ENCODE measurements at places on chromosomes 16 and 17. TPM values are rescaled to one million over a fixed set of nuclear protein-coding genes. Genes with fewer than 3 reads are reported as not detected.

DNA sequence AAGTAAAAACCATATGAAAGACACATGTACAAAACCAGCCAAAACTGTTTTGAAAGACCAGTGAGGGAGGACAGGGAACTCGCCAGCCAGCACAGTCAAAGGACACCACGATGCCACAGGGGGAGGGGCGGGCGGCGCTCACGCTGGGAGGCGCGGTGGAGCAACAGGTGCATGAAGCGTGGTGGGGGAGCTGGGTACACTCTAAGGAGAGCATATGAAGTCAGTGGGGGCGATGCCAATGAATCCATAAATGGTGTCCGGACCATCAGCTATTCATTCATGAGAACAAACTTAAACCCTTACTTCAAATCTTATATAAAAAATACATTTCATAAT, 101.0 kb upstream of the DNAH17 start:
- no peak overlapping the region for H3K4me3 ChIP-seq
- H3K4me1 ChIP-seq: no peaks in the 10 kb centered on the region
- H3K27ac ChIP-seq: no peak overlapping the region
- H3K27me3 ChIP-seq: no peaks in the 10 kb centered on the region
- DNase-seq: no peak
- peaks cover 89% of the 10 kb centered on the region for H3K36me3 ChIP-seq

DNA sequence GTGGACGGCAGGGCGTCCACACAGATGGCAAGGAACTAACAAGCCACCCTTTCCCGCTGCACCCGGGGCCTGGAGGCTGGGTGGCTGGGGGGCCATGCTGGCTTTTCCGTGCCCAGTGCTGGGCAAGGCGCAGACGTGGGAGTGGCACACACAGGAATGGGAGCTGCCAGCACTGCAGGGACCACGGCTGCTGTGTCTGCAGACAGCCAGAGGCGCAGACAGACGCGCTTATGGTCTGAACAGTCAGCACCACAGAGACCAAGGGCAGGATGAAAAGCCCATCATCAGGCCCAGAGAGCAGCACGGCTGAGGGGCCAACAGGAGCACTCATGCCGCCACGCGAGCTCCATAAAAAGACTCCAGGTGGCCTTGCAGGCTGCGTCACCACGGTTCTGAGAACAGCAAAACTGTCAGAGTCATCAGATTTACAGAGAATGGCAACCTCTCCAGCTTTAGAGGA, 24.0 kb downstream of the PDIA2 start:
- no peak overlapping the region for H3K4me3 ChIP-seq
- H3K27me3 ChIP-seq: no peaks in the 10 kb centered on the region
- no peak for DNase-seq
- H3K4me1 ChIP-seq: no peaks in the 10 kb centered on the region
- H3K36me3 ChIP-seq: peaks cover 77% of the 10 kb centered on the region

SLC6A2 gene
- total RNA-seq: not detected

TRIM47 gene
- 21.0 TPM for total RNA-seq

KRT40 gene
- total RNA-seq: 0.27 TPM

CLDN9 gene
- 1.0 TPM for total RNA-seq

DNA sequence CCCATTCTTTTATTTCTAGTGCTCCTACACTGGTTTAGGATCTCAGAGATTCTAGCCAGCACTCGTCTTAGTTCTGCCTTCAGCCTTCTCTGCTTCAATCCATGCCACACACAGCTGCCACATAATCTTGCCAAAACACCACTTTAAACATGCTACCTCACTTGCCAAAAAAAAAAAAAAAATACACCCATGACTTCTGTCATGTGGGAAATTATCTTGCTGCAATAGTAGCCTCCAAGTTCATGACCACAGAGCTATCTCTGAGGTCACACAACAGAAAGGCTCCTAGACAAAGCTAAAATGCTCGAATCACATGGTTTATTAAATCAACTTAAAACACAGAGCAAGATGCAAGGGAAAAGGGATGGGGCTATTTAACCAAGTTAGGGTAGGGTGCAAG, 18.1 kb downstream of the FZD2 start:
- no peak overlapping the region for H3K27ac ChIP-seq
- no peak for DNase-seq
- no peaks in the 10 kb centered on the region for H3K36me3 ChIP-seq
- H3K27me3 ChIP-seq: peaks cover 3% of the 10 kb centered on the region
